ENCODE measurements at places on chromosomes 4 and X.
A peak's percentile ranks its signal among the peaks of the same experiment; 100 is the strongest.

GRCh38 chr4:88359558-88359957 is 19.1 kb upstream of the HERC6 start:
- DNase-seq, result no peak

DNA sequence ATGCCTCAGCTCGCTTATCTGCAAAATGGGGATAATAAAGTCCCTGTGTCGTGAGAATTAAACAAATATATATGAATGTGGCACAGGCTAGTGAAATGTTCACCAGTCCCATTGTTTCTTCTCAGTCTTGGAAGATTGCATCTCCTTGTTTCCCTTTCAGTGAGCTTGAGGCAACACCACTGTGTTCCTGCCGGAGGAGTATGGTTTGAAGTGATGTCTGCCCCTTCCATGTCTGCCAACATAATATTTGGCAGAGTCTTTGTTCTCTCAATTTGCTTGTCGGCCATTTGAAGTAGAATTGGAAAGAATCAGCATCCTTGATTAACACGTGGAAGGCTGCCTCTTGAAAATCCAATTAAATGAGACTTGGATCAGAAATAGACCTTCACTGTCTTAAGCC is 1088.5 kb upstream of the INTU start:
- DNase-seq, result no peak

GRCh38 chr4:121379276-121379675 is 1.5 kb downstream of the QRFPR start:
- no peak for DNase-seq

GRCh38 chrX:102720237-102721168 is at the start of gene GPRASP3:
Gene GPRASP3, plus strand, starts transcription at chrX:102720743. Its CDS starts 28,253 bp downstream, at chrX:102748996.
- DNase-seq, result peak; percentile 81

GRCh38 chr4:174464949-174465348 is 57.3 kb downstream of the HPGD start:
- no peak for DNase-seq

DNA sequence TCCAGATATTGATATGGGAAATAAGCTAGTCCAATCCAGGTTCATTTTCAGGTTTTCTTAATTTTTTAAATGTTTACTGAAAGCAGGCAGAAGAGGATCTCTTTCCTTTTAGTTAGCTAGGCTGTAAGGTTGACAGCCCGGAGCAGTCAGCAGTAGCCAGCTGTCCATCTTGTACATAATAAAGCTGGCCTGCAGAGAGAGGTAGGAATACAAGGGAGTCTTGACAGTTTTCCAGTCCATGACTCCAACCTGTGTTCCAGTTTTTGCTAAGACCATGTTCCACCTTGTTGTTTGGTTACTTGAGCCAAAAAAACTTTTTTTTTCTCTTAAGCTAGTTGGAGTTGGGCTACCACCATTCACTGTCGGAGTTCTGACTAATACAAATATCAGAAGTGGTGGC is 402.7 kb upstream of the TEX13C start:
- no peak for DNase-seq

GRCh38 chrX:118254611-118255010 is 91.3 kb upstream of the WDR44 start:
- DNase-seq, result peak; percentile 53

DNA sequence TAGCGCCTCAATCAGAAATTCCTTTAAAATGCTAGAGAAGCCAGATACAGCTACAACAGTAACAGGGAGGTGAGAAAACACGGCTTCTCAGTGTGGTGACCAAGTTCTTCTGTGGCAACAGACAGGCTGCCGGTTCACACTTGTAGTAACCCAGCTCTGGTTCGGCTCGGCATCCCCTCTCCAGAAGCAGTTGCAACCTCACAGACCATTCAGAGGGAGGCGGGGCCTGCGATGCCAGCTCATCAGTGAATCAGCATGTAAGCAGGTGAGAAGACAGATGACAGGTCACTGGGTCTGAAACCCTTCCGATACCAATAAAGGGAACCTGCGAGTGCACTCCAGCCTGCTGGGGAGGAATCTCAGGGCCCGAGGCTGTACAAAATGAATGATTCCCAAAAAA is 251.0 kb downstream of the KCNIP4 start:
- peak; percentile 10 for DNase-seq

- DNase-seq, result no peak
Measured at GRCh38 chrX:153689654-153690465, 2.1 kb downstream of the SLC6A8 start.
